Osteocyte (in vitro differentiated cells): ENCODE measurements at places on chromosomes 5 and 9. TPM values are rescaled to one million over a fixed set of nuclear protein-coding genes. Genes with fewer than 3 reads are reported as not detected.

DNA sequence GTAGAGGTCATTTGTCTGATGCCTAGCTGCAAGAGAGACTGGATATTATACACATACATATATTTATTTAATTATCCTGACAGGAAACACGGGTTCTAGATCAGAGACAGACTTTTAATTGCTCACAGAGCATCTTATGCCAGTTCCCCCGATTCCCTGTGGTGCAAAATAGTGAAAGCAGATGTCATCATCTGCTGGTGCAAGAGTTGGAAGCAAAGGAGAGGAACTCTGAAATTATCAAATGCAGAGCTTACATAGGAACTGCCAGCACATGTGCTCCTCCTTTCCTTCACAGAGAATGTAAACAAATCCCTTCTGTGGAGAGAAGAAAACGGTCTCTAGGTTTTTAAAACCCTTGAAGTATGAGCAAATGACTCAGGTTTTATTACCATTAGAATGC lies 69.3 kb downstream of the DTWD2 start:
- no peak for DNase-seq
- H3K4me1 ChIP-seq: no peaks in the 10 kb centered on the region
- H3K27me3 ChIP-seq: no peaks in the 10 kb centered on the region
- H3K4me3 ChIP-seq: no peak overlapping the region

DNA sequence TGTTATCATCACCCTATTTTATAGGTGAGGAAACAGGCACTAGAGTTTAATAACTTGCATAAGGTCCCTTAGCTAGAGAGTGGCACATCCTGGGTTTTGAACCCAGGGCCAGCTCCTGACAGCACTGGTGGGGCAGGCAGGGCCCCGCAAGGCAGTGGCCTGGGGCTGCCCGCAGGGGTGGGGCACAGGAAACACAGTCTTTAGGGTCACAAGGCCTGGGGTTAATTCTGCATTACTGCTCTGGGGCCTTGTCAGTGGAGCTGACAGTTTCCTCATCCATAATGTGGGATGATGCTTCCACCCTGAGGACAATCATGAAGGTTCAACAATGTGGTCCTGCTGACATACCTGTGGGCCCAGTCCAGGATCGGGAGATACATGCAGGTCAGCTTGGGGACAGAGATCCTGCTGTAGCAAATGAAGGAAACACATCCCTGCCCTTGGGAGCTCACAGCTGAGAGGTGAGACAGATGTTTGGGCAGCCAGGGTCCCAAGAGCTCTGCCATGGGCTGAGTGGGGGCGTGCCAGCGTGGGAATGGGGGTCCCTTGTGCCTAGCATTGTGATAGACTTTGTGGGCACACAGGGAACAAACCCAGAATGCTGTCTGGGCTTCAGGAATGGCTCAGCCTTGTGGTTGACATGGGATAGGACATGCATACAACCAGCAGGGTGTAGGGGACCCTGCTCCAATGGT lies 14.7 kb downstream of the FGF18 start:
- no peak overlapping the region for H3K4me3 ChIP-seq
- no peak overlapping the region for H3K27ac ChIP-seq
- H3K4me1 ChIP-seq: peaks cover 4% of the 10 kb centered on the region
- DNase-seq: no peak
- no peaks in the 10 kb centered on the region for H3K36me3 ChIP-seq
- no peaks in the 10 kb centered on the region for H3K27me3 ChIP-seq

The PRRX2 gene
- total RNA-seq: 5.6 and 6.4 TPM in 2 replicates

GRCh38 chr9:23826120-23826629 lies at the start of gene ELAVL2:
Gene ELAVL2, minus strand, starts transcription at chr9:23826240. Its CDS starts 64,006 bp downstream, at chr9:23762234.
- DNase-seq: peak; percentile 92
- no peaks in the 10 kb centered on the region for H3K36me3 ChIP-seq
- peaks cover 26% of the 10 kb centered on the region for H3K27me3 ChIP-seq
- H3K4me3 ChIP-seq: no peak within 1 kb of the TSS
- H3K27ac ChIP-seq: no peak within 1 kb of the TSS

The SIL1 gene
- 58.0 and 58.4 TPM in 2 replicates for total RNA-seq

GRCh38 chr9:112011051-112011620 lies 114.5 kb downstream of the UGCG start:
- H3K27ac ChIP-seq: no peak overlapping the region
- H3K4me3 ChIP-seq: no peak overlapping the region
- H3K27me3 ChIP-seq: no peaks in the 10 kb centered on the region
- no peak for DNase-seq

DNA sequence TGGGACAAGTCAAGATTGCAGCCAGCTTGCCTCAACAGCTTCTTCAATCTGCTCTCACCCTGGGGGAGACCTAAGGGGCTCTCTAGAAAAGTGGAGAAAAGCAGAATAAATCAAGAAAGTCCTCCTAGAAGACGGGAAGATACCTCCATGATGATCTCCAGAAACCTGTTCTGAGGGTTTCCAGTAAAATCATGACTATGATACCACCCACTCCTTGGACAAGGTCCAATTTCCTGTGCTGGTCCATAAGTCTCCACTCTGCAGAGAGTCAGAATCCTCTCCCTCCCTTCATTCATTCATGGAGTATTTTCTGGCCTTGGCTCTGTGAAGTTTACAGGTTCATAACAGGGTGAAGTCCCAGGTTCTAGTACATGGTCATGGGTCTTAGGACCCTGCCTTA lies 168.6 kb downstream of the SLC12A2 start:
- no peak overlapping the region for H3K27ac ChIP-seq
- H3K4me1 ChIP-seq: peaks cover 25% of the 10 kb centered on the region
- no peaks in the 10 kb centered on the region for H3K27me3 ChIP-seq
- no peak for DNase-seq
- H3K36me3 ChIP-seq: peaks cover 23% of the 10 kb centered on the region

The PAPPA gene
- total RNA-seq: 214 and 229 TPM in 2 replicates

GRCh38 chr9:137615387-137615871 lies 3.4 kb upstream of the EHMT1 start:
- peaks cover 3% of the 10 kb centered on the region for H3K36me3 ChIP-seq
- H3K27ac ChIP-seq: no peak overlapping the region
- no peak overlapping the region for H3K4me3 ChIP-seq
- H3K4me1 ChIP-seq: peaks cover 47% of the 10 kb centered on the region

DNA sequence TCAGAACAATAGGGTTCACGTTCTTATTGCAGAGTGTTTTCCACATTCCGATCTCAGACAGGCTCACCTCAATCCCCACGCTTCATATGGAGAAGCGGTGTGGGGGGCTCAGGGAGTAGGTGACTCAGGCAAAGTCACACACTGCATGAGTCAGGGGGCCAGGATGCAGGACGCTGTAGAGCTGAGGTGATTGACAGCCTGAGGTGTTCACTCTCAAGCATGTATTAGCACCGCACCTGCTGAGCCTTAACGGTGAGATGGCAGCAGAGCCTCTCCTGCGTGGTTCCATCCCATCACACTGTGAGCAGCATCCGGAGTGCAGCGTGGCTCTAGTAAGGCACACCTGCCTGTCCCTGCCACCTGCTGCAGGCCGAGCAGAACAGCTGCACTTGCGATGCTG lies 194.0 kb downstream of the IRX2 start:
- no peak for DNase-seq
- no peak overlapping the region for H3K27ac ChIP-seq
- H3K4me1 ChIP-seq: no peaks in the 10 kb centered on the region
- H3K27me3 ChIP-seq: no peaks in the 10 kb centered on the region

- H3K36me3 ChIP-seq: no peaks in the 10 kb centered on the region
- H3K4me1 ChIP-seq: peaks cover 24% of the 10 kb centered on the region
- no peaks in the 10 kb centered on the region for H3K27me3 ChIP-seq
- peak within 1 kb of the TSS; percentile 87 for H3K4me3 ChIP-seq
- H3K27ac ChIP-seq: peak within 1 kb of the TSS; percentile 93
Observed at GRCh38 chr5:181204826-181205760, at the start of gene TRIM7. Gene TRIM7, minus strand, starts transcription at chr5:181205196. Its CDS starts 86 bp downstream, at chr5:181205110.

The TAF11L4 gene
- total RNA-seq: not detected in 2 replicates

DNA sequence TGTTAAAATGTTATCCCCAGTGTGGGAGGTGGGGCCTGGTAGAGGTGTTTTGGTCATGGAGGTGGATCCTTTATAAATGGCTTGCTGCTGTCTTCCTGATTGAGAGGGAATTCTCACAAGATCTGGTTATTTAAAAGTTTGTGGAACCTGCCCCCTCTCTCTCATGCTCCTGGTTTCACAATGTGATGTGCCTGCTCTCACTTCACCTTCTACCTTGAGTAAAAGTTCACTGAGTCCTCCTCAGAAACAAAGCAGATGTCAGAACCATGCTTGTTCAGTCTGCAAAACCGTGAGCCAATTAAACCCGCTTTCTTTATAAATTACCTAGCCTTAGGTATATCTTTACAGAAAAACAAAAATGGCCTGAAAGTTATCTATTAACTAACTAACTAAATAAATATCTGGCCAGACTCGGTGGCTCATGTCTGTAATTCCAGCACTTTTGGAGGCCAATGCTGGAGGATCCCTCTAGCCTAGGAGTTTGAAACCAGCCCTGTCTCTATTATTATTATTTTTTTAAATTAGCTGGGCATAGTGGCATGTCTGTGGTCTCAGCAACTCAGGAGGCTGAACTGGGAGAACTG lies 1067.4 kb downstream of the CDH9 start:
- no peaks in the 10 kb centered on the region for H3K27me3 ChIP-seq
- DNase-seq: no peak
- no peak overlapping the region for H3K4me3 ChIP-seq
- no peak overlapping the region for H3K27ac ChIP-seq
- H3K4me1 ChIP-seq: no peaks in the 10 kb centered on the region

DNA sequence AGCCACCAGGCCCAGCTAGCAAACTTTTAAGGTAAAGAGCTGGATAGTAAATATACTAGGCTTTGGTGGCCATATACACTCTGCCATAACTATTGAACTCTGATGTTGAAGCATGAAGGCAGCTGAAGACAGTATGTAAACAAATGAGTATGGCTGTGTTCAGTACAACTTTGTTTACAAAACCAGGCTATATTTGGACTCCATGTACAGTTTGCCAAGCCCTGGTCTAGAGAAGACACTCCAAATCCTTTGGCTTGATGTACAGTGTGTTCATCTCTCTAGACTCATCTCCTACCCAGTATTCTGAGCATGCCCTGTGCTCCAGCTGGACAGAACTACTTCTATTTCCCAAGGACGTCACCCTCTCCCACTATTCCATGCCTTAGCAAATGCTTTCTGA lies 54.3 kb upstream of the MEGF10 start:
- H3K4me3 ChIP-seq: no peak overlapping the region
- peaks cover 9% of the 10 kb centered on the region for H3K36me3 ChIP-seq
- no peak overlapping the region for H3K27ac ChIP-seq
- H3K27me3 ChIP-seq: no peaks in the 10 kb centered on the region
- H3K4me1 ChIP-seq: peaks cover under 1% of the 10 kb centered on the region

The PAXX gene
- total RNA-seq: 38.5 and 51.4 TPM in 2 replicates

DNA sequence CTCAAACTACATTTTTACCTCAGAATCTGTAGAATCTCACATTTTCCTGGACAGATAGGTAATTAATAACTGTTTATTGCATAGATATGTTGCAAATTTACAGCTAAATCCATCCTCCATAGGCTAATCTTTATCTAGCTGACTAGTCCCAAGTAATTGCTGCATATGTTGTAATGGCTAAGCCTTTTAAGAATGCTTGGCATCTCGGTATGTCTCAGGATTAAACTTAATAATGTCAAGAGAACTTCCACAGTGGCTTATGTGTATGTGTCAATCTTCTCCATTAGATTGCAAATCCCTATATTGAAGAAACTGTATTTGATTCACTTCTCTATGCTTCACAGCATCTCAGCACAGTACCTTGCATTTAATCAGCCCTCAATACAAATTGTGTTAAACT lies 131.9 kb downstream of the PRDM9 start:
- no peaks in the 10 kb centered on the region for H3K4me1 ChIP-seq
- no peaks in the 10 kb centered on the region for H3K27me3 ChIP-seq
- no peak for DNase-seq
- H3K36me3 ChIP-seq: no peaks in the 10 kb centered on the region

GRCh38 chr5:6393596-6394194 lies 15.3 kb upstream of the MED10 start:
- no peak overlapping the region for H3K4me3 ChIP-seq
- H3K4me1 ChIP-seq: no peaks in the 10 kb centered on the region
- no peak overlapping the region for H3K27ac ChIP-seq
- DNase-seq: peak; percentile 30
